ENCODE measurements at places on chromosomes 12 and 14.

GRCh38 chr12:65630555-65630954, 193.7 kb upstream of the HMGA2 start:
- no peak for DNase-seq

DNA sequence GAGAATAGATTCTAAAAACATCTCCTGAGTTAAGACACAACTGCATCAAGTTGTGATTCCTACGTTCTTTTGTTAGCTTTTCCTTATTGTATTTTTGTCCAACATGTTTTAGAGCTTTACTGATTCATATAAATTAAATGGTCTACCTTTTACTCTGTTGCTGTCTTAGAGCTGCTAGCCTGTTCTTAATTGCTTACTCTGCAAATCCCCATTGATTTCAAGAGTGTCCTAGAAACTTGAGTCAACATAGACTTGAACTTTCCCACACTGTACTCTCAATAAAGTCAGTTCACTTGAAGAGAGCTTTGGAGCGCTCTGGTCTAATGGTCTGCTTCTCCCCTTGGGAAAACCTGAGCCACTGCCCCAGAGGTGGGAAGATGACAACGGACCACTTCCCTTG, 343.9 kb downstream of the CCER1 start:
- DNase-seq: no peak

- no peak for DNase-seq
These were observed 63.5 kb upstream of the MBIP start for GRCh38 chr14:36383767-36384431.

- no peak for DNase-seq
These were observed 77.5 kb upstream of the RASSF3 start for GRCh38 chr12:64532734-64533351.

- DNase-seq: no peak
These were observed 26.2 kb downstream of the ATF1 start for GRCh38 chr12:50790081-50790480.

GRCh38 chr12:230925-231671, 17.1 kb upstream of the SLC6A12 start:
- DNase-seq: no peak

DNA sequence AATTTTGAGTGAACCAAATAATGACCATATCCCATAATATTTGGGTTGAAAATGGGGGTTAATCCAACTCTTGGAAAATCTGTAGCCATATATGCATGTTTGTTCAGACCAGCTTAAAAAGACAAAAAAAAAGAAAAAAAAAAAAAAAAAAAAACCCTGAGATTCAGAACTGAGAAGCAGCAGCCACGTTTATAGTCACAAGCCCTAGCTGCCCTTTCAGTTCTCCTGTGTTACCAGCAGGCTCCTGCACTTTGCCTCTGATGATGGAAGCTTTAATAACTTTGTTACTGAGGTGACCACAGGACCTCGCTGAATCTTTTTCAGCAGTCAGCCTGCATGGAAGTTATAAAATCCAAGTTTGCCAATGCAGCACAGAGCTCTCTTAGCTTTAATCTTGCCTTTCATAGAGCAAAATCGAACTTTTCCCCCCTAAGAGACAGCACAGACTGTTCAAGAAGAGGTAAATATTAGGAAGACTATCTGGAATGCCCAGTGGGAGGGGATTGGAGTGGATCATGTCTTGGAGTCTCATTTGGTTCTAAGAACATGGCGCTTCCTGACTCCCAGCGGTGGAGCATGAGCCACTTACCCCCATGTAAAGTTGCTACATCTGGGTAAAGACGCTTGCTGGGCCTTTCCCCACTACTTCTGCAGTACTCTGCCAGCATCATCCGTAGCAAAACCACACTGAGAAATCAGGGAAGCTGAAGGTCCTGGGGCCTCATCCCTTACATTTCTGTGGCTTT, 20.6 kb downstream of the GNG2 start:
- no peak for DNase-seq
